ENCODE measurements at places on chromosomes 3 and 15. TPM values are rescaled to one million over a fixed set of nuclear protein-coding genes. Genes with fewer than 3 reads are reported as not detected.
A peak's percentile ranks its signal among the peaks of the same experiment; 100 is the strongest.

Gene CHMP2B
- 39.2 TPM for total RNA-seq

Gene FBN1
- total RNA-seq: 46.9 TPM

Gene SLC15A2
- total RNA-seq: 63.6 TPM

Gene LHFPL4
- total RNA-seq: not detected

Gene TRPM1
- not detected for total RNA-seq

- no peaks in the 10 kb centered on the region for H3K36me3 ChIP-seq
- H3K27ac ChIP-seq: no peak overlapping the region
- H3K4me3 ChIP-seq: no peak overlapping the region
- DNase-seq: no peak
These were observed 15.4 kb upstream of the APEH start for GRCh38 chr3:49658711-49659110.

DNA sequence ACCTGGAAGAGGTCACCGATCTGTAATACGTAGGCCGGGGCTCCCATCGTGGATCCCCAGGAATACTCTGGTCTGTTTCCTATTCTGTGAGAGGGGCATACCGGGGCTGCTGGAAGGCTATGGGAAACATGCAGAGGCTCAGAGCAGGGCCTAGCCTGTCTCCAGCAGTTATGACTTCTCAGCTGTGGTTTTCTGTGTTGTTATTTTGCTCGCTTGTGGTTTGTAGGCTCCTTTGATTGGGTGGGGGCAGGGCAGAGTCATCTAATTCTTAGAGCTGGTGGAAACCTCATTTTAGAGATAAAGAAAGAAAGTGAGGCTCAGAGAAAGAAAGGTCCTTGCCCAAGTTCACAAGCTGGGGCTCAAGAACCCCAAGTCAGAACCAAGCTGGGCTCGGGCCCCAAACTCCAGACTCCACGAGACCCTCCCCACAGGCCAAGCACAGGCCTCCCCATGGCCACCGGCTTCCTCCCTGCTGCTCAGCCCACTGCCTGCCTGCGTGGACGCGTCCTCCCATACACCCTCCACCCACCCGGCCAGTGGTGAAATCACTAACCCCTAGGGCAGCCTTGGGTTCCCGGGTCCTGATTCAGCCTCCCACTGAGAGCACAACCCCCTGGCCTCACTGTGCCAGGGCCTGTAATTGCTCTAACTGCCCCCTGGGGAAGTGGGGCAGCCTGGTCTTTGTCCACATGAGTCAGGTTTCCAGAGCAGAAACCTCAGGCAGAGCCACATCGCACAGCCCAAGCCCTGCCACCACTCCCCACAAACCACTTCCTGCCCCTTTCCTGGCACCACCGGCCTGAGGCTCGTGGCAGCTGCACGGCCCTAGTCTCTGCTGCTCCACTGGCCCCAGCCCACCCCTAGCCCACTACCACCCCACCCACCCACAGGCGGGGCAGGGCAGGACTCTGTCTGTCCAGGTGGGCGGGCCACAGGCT is 270.8 kb downstream of the UACA start:
- no peak overlapping the region for H3K27ac ChIP-seq
- H3K4me1 ChIP-seq: peaks cover 25% of the 10 kb centered on the region
- no peaks in the 10 kb centered on the region for H3K36me3 ChIP-seq
- no peaks in the 10 kb centered on the region for H3K27me3 ChIP-seq
- H3K4me3 ChIP-seq: no peak overlapping the region
- DNase-seq: peak; percentile 81

DNA sequence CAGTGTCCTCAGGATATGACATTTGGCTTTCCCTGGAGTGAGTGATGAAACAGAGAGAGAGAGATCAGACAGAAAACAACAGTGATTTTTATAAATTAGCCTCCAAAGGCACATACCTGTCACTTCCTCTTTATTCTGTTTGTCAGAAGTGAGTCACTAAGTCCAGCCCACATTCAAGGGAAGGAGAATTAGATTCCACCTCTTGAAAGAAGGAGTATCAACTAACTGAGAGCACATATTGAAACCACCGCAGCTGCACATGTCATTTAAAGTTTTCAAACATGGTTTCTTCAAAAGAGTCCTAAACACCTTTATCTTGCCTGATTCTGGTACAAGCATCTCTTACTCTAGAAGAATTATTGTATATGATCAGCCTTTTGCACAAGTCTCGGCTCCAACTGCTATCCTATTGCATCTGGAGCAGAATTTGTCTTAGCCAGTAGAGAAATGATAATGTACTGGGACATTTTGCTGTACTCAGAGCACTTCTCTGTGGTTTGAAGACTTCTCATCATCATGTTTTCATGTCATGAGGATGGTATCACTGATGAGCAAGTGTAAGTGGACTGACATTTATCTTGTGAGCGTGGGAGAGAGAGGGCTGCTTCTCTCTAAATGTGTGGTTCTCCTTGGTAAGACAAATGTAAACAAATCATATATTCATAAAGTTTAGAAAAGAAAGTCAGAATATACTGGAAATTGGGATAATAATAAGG is 338.9 kb upstream of the CFAP20DC start:
- H3K27me3 ChIP-seq: no peaks in the 10 kb centered on the region
- no peak overlapping the region for H3K4me3 ChIP-seq
- no peak for DNase-seq
- no peaks in the 10 kb centered on the region for H3K36me3 ChIP-seq
- no peak overlapping the region for H3K27ac ChIP-seq
- peaks cover 2% of the 10 kb centered on the region for H3K4me1 ChIP-seq

DNA sequence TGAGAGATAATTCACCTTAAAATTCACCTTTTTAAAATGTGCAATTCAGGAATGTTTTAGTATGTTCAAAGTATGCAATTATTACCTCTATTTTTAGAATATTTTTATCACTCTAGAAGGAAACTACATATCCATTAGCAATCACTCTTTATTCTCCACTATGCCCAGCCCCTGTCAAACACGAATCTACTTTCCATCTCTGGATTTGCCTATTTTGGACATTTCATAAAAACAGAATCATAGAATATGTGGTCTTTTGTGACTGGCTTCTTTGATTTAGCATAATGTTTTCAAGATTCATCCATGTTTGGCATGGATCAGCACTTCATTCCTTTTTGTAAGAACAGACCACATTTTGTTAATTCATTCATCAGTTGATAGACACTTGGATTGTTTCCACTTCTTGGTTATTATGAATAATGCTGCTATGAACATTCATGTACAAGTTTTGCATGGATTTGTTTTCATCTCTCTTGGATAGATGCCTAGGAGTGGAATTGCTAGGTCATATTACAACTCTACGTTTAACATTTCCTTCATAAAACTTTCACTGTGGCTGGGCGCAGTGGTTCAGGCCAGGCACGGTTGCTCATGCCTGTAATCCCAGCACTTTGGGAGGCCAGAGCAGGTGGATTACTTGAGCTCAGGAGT is 12.7 kb downstream of the HMCES start:
- no peak overlapping the region for H3K27ac ChIP-seq
- H3K4me1 ChIP-seq: no peaks in the 10 kb centered on the region
- H3K27me3 ChIP-seq: no peaks in the 10 kb centered on the region
- no peak for DNase-seq
- peaks cover 51% of the 10 kb centered on the region for H3K36me3 ChIP-seq

- DNase-seq: no peak
- no peaks in the 10 kb centered on the region for H3K27me3 ChIP-seq
- no peaks in the 10 kb centered on the region for H3K4me1 ChIP-seq
These were observed 49.9 kb downstream of the RPLP1 start for GRCh38 chr15:69502470-69503045.

DNA sequence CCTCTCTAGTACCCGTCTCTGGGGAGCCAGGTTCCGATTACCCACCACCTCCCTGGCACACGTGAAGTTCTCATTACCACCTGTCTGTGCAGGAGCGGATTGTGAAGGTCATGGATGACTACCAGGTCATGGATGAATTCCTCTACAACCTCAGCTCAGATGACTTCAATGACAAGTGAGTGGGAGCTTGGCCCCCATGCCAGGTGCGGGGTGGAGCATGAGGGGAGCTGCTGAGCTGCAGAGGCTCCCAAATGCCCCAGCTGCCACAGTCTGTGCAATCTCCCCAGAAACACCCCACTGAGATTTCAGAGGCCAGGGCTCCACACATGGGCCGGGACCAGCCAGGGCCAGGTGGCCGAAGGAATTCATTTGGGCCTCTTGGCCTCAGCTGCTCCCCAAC is 34.3 kb downstream of the DNAH1 start:
- no peak overlapping the region for H3K27ac ChIP-seq
- H3K36me3 ChIP-seq: peaks cover 30% of the 10 kb centered on the region
- H3K4me1 ChIP-seq: no peaks in the 10 kb centered on the region
- H3K27me3 ChIP-seq: no peaks in the 10 kb centered on the region

DNA sequence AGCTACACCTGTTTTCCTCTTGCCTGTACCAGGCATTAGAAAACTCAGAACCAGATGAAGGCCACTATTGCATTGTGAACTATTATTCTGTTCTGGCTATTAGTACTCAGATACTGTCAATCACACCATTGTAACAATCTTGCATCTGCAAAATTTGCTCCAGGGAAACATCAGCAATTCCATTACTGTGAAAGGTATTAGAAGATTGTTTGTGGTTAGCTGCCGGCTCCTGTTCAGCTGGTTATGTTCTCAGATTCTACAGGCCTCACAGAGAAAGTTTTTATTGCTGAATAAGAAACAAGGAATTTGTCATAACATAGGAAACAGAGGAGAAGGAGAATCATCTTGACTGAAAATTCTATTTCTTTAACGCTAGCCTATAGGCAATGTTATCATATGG is 179.9 kb downstream of the PLOD2 start:
- no peak overlapping the region for H3K4me3 ChIP-seq
- no peaks in the 10 kb centered on the region for H3K36me3 ChIP-seq
- no peak overlapping the region for H3K27ac ChIP-seq
- DNase-seq: no peak

DNA sequence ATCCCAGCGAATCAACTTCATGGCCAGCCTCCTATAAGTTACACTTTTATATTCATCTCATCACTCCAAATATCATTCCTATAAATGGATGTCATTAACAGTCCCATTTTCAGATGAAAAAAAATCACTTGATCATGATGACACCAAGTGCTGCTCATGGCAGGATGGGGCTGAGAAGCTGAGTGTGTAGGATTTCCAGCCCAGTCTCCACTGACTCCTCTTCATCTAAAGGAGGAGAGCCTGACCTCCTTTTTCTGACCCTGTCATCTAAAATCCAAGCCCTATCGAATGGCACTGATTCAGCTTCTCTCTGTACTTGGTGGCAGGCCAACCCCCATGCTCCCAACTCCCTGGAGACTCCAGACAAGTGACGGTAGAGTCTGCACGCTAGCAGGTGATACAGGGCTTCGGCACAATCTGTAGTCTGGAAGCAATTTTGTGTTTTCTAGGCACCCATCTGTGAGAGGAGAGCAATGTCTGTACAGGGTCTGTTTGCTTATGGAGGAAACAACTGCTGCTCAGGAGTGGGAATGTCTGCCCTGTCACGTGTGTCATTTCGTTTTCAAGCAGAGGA is 103.2 kb downstream of the EPHB1 start:
- no peak overlapping the region for H3K4me3 ChIP-seq
- no peaks in the 10 kb centered on the region for H3K36me3 ChIP-seq

Measured in upper lobe of right lung (tissue), 1 donor.